Cerebellar nuclear complex (tissue), 1 donor: ENCODE measurements at places on chromosomes 16 and 17.

DNA sequence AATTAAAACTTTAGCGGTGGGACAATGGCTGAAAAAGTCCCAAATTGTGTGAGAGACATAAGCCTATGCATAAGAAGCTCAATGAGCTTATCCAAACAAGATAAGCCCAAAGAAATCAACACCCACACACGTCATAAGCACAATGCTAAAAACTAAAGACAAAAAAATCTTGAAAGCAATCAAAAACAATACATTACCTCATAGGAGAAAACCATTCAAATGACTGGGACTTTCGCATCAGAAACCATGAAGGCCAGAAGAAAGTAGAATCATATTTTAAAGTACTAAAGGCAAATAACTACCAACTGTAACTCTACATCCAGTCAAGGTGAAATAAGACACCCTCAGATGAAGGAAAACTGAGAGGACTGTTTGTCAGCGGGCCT, 50.2 kb downstream of the ZCCHC14 start:
- DNase-seq, result no peak

DNA sequence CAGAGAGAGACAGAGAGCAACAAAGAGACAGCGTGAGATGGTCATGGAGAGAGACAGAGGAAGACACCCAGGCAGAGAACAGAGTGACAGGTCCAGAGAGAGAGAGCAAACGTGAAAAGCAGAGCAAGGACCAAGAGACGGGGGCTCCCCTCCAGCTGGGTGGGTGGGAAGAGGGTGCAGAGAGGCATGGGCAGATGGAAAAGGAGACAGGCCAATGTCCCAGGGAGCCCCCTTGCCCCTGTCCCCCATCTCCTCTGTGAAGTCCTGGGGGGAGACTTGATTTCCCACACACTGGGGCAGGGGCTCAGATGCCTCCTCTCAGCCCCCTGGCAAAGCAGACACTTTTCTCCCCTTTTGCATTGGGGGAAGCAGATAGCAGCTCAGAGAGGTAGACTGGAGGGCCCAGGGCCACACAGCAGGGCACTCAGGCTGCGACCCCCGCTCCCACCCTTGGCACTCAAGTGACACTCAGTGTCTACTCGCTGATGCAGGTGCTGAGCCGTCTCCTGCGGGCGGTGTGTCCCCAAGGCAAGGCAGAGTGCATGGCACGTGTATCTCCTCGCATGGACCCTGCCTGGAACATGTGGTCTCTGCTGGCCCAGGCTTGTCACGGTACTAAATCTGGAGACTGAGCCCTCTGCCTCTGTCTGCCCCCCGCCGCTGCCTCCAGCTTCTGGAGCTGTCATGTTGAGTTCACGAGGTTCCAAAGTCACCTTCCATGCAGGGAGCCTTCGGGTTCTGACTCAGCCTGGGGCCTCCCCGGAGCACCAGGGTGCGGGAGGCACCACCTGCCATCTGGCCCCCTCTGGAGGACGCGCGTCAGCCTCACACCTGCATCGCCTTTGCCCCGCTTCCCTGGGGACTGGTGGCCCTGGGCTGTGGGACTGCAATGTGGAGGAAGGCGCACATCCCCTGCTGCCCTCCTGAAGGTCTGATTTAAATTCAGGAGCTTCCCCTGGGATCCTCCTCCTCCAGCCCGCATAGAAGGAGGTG, 215.9 kb upstream of the GSE1 start:
- DNase-seq, result no peak

- DNase-seq, result no peak
Observed at GRCh38 chr17:27477050-27477888, 21.0 kb downstream of the KSR1 start.

- DNase-seq, result no peak
Observed at GRCh38 chr16:88649195-88649923, 1.5 kb downstream of the CYBA start.

GRCh38 chr17:66444031-66444430, 141.6 kb downstream of the PRKCA start:
- no peak for DNase-seq

- DNase-seq, result no peak
Observed at GRCh38 chr17:77882481-77883212, 75.9 kb upstream of the TNRC6C start.

GRCh38 chr16:25951999-25952398, 260.2 kb downstream of the HS3ST4 start:
- DNase-seq, result no peak

- DNase-seq, result no peak
Observed at GRCh38 chr17:72254808-72255449, 134.1 kb downstream of the SOX9 start.

DNA sequence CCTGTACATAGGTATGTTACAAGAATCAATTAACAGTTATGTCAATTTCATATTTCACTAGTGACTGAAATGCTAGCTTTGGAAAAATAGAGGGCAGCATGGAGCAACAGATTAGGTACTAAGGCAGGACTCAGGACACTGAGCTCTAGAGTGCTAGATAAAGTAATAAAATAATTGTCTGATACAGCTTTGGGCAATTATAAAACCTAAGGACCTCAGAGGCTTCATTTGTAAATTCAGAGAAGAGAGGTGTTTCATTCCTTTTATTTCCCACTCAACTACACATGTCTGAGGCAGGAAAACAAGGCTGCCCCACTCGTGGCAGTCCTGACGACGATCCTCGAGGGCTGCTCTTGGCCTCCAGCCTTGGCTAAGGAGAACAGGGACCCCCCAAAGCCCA, 81.5 kb downstream of the CA4 start:
- peak; percentile 11 for DNase-seq

DNA sequence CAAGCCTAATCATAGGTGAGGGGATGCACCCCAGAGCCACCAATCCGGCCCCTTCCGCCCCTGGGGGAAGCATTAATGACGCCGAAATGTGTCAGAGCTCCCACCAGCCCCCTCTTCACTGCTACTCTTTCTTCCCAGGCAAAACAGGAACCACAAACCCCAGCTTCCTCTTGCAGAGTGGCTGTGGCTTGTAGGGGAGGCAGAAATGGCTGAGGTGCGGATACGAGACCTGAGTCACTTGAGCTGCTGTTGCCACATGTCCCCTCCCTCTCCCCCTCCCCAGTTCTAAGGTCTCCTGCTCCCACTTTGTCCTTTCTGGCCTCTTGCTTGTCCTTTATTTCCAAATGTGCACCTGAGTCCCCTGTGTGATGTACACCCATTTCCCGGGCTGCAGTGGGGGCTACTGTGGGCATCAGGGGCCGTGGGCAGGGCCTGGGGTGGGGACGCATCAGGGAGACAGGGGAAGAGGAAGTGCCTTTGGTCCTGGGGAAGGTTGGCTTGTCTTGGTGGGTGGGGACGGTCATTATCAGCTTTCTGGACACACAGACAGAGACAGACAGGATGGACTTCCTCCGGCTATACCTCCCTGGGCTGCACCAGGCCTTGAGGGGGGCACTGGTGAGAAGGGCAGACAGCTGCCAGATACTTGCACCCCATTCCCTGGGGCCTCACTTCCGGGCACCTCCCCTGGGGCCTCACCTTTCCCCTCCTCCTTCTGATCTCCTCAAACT, at the start of gene APOBR:
Gene APOBR, plus strand, starts transcription at position 523 of the 731 bp plus-strand sequence. Its CDS starts 39 bp downstream, at position 562.
- DNase-seq, result no peak

- no peak for DNase-seq
Observed at GRCh38 chr17:28612531-28612930, 1.5 kb downstream of the RSKR start.

- DNase-seq, result no peak
Observed at GRCh38 chr16:55571-56136, 2.0 kb downstream of the SNRNP25 start.

DNA sequence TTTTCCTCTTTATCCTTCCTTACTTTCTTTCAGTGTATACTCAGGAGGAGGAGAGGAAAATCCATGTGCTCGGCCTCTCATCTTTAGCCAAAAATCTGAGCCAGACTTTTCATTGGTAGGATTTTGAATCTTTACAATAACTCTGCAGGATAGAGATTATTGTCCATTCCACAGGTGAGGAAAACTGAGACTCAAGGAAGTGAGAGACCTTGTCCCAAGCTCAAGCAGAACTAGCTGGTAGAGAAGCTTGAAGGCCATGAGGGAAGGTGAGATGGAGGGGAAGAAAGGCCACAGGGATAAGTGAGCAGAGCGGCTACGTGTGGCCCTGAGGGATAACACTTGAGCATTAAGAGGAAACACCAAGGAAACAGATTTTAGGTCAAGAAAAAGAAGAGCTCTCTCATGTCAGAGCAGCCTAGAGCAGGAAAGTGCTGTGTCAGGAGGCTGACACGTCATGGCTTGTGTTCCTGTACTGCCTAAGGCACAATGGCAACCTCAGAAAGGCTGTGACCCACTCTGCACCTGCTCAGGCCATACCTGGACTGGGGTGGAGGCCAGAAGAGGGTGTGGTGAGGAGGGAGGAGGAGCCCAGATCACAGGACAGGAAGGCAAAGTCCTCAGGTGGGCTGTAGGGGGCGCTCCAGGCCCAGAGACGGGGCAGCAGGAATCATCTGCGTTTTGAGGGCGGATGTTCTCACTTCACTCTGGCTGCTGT, 11.9 kb downstream of the MT4 start:
- no peak for DNase-seq

GRCh38 chr17:45888392-45888791, 6.0 kb upstream of the MAPT start:
- no peak for DNase-seq

- DNase-seq, result no peak
Observed at GRCh38 chr16:50812046-50812445, 70.2 kb downstream of the CYLD start.

DNA sequence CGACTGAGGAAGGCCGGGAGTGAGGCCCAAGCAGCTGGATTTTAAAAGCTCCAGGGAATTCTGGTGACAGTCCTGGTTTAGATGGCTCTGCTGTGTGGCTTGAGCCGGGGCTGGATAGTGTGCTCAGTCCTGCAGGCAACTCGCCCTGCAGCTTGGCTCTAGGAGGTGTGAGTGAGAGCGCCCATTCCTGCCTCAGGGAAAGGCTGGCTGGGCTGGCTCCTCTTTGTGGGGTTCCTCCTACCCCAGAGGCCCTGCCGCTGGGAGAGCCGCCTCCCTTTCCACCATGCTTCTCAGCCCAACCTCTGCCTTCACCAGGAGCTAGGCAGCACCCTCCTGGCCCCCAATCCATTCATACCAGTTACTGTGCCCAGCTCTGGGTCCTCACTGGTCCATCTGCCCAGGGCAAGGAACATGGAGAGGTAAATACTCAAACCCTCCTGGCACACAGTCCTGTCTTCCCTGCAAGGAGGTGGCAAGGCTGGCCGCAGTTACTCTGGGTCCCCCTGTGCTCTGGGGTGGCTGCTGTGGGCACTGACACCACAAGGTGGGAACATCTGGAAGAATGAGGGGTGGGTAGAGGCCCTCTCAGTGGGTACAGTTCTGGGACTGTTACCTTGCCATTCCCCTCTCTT, 47.1 kb downstream of the VAC14 start:
- no peak for DNase-seq
